ENCODE measurements at places on chromosomes 16 and 17. TPM values are rescaled to one million over a fixed set of nuclear protein-coding genes. Genes with fewer than 3 reads are reported as not detected.

Gene ZCCHC14
- 30.3 TPM for total RNA-seq

Gene CACNG4
- total RNA-seq, result 0.25 TPM

Gene SCRN2
- total RNA-seq, result 51.0 TPM

Gene HAS3
- 21.1 TPM for total RNA-seq

Gene CCL8
- total RNA-seq, result 4.2 TPM

Gene TSPOAP1
- total RNA-seq, result 6.1 TPM

Gene MYH8
- total RNA-seq, result not detected

Gene PLXDC1
- 5.0 TPM for total RNA-seq

Gene C16orf96
- not detected for total RNA-seq

- peak; percentile 71 for DNase-seq
Measured at GRCh38 chr17:78166416-78166815, 2.0 kb upstream of the SYNGR2 start.

- DNase-seq, result no peak
Measured at GRCh38 chr16:64211331-64211730, 910.5 kb downstream of the CDH11 start.

DNA sequence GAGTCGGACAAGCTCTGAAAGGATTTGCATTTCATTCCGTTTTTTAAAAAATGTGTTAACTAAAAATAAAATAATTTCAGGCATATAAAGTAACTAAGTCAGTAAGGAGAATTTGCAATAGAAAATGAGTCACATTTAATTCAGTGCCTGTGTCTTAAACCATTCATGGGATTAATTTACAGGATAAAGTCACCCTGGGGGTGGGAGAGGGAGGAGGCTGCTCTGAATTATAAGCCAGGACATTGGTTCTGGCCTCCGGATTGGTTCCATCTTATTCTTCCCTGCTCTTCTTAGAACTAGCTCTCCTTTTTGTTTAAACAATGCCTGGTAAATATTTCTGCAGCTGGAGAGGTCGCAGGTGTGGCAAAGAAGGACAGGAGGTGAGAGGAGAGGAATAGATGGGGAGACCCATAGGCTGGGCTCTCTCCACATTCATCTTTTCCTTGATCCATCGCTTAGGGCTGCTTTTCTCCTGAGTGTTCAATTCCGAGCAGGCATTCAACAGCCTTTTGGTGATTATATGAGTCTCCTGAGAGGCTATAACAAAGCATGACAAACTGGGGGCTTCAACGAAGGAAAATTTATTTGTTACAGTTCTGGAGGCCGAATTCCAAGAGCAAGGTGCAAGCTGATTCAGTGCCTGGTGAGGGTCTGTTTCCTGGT is 319.2 kb downstream of the PHKB start:
- no peak for DNase-seq

DNA sequence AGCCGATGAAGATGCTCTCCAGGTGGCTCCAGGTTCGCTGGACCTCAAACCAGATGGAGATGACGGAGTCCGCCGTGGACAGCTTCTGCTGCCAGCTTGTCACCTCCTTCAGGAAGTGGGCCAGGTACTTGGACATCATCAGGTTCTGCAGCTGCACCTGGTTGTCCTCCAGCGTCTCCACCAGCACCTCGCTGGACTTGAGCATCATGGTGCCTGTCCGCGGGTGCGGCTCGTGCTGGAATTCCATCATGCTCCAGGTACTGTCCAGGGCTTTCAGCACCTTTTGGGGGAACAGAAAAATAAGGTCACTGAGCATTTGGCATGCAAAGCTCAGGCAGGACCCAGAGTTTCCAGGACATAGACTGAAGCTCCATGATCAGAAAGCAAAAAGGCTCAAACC is 69.7 kb downstream of the DNAH17 start:
- no peak for DNase-seq

- DNase-seq, result no peak
Measured at GRCh38 chr16:11149011-11149616, 106.9 kb downstream of the SOCS1 start.

DNA sequence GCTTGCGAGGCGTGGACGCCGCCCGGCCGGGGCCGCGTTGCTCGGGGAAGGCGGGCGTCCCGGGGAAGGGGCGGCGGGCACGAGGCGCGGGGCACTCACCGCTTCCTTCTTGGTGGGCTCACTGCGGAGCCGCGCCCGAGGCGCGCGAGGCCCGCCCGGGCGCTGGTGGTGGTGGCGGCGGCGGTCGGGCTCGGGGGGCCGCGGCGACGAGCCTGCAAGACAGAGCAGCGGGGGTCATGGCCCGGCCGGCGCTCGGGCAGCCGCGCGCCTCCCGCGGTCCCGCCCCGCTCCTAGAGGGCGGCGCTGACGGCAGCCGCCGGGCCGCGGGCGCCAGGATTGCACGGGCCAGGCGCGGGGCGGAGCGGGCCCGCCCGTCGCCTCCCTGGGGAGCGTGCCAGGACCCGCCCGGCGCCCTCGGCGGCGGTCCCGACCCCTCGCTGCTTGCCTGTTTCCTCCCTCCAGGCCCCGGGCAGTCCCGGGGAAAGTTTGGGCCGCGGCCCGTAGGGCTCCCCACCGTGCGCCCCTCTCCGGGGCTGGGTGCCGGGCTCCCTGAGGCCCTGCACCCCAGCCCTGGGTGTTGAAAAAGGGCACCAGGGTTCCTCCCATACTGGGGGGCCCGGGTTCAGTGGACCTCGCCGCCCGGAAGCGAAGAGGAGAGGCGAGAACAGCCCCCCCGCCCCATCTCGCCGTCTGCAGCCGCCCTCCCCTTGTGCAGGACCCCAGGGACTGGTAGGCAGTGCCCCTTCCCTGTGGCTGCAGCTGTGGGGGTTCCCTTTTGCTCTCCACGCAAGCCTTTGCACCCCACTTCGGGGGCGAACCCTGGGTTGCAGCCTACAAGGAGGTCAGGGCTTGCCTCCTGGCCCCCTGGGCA is at the start of gene C16orf74:
C16orf74 (minus strand) TSS at position 270 of the 871 bp plus-strand sequence. CDS start 15,879 bp downstream, outside the sequence.
- no peak for DNase-seq

DNA sequence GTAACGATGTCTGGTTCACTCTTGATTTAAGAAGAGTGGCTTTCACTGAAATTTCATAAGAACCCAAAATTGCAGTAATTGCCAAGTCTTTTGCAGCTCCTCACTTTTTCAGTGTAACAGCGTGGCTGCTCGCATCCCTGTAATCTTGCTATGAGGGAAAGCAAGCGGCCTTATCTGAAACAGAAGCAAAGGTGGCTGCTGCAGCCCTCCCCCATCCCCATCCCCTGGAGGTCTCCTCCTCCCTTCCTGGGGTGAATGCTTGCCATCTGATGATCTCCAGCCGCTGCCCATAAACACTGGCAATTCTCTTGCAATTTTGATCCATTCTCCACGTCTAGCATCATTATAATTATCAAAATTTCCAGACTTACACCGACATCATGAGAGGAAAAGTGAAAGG is 182.5 kb upstream of the ASIC2 start:
- DNase-seq, result no peak

DNA sequence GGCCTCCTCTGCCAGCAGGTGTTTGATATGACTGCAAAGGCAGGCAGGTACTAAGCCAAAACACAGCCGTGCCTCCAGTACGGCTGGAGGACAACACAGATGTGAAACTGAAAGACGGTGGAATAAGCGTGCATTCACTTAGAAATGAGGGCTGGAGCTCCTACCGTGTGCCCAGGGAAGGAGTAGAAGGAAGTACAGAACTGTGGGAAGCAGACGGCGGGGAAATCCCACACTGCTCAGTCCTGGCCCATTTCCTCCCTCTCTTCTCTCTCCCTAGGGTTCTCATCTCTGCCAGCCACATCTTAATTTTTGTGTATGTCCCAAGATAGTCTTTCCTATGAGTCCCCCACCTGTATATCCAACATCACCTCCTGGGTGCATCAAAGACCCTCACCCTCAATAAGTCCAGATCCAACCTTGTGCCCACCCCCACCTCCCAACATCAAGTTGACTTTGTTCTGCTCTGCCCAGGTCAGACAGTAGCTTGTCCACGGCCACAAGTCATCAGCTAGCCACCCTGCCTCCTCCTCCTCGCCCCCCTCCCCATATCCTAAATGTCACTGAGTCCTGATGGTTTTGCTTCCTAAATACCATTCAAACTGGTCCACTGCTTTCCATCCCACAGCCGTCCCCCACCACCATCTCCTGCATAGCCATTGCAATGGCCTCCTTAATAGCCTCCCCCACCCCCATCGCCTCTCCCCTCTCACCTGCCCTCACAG is 77.1 kb upstream of the RPL38 start:
- DNase-seq, result peak; percentile 6

DNA sequence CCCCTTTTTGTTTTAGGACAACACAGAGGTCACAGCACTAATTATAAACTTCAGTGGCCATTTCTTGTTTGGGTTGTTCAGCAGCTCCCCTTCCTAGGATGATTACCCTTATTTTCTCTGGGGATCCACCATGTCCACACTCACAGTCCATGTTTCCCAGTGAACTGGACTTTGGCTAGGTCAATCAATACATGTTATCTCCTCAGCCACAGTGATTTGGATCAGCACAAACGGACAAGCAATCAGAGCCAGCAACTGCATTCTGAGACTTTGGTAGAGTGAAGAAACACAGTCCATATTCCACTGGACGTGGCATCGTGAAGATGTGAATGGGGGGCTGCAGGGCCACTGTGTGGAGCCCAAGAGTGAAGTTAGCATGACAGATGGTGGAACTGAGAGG is 4.6 kb downstream of the TMEM220 start:
- no peak for DNase-seq

DNA sequence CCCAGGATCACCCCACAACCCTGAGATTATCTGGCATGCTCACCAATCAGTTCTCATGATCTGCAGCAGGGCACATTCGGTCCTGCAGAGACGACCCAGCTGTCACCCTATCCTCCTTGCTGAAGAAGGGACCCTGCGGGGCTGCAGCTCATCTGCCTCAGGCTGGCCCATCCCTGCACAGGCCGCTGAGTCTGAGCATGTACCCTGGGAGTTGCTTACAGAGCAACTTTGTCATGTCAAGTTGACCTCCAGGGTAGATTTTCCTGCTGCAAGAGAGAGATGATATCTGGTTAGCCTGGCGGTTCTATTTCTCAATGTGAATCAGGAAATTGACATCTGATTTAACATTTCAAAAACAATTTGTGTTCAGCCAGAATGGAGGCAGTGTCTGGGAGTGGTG is 36.0 kb upstream of the ADCY9 start:
- no peak for DNase-seq

- no peak for DNase-seq
Measured at GRCh38 chr16:16042076-16042475, 92.7 kb downstream of the ABCC1 start.

- peak; percentile 38 for DNase-seq
Measured at GRCh38 chr17:81553616-81554181, 1.5 kb upstream of the FAAP100 start.

GRCh38 chr16:23504076-23504452 is 6.2 kb downstream of the GGA2 start:
- DNase-seq, result no peak

DNA sequence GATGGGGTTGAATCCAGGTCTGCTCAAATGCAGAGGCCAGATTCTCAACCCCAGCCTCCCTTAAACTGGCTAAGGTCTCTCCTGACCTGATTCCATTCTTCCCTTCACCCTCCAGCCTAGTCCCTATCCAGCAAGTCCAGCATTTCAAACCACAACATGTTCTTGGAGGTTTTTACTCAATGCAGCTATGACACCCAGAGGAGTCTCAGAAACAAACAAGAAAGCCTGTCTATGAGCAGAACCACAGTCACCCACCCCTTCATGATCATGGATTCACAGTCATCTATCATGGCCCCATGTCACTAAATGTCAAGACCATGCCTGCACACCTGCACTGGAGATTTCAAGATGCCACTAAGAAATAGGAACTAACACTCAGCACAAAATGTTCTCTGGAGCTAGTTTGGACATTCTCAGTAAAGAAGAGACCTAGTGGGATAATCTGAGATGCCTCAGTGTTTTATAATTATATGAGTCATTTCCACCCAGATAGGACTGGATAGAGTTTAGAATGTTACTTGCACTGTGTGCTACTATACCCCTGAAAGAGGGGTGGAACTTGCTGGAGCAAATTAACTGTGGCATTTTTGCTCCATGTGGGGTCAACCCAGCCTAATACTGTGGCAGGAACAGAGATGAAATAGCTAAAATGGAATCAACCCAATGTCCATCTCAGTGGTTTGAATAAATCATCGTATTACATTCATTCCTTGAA is 9.5 kb upstream of the METTL22 start:
- DNase-seq, result no peak

GRCh38 chr16:86651823-86652222 is 73.5 kb downstream of the FOXL1 start:
- no peak for DNase-seq

- peak; percentile 53 for DNase-seq
Measured at GRCh38 chr16:84754353-84754856, 54.6 kb downstream of the USP10 start.

DNA sequence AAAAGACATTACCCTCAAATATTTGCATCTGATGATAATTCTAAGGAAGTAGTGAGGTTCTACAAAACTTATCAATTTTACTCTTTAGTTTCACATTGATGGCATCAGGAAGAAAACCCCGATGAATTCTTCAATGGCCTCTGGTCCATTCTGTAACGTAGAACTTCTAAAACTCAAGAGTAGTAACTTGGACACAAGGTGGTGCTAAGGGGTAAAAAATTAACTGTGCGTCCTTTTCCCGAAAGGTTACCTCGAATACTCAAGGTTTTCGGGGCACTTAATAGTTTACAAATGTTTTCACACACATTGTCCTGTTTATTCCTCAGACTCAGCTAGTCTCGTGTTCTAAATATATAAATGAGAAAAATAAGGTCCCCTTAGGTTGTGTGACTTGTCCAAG is 517.3 kb upstream of the ZFHX3 start:
- DNase-seq, result no peak

DNA sequence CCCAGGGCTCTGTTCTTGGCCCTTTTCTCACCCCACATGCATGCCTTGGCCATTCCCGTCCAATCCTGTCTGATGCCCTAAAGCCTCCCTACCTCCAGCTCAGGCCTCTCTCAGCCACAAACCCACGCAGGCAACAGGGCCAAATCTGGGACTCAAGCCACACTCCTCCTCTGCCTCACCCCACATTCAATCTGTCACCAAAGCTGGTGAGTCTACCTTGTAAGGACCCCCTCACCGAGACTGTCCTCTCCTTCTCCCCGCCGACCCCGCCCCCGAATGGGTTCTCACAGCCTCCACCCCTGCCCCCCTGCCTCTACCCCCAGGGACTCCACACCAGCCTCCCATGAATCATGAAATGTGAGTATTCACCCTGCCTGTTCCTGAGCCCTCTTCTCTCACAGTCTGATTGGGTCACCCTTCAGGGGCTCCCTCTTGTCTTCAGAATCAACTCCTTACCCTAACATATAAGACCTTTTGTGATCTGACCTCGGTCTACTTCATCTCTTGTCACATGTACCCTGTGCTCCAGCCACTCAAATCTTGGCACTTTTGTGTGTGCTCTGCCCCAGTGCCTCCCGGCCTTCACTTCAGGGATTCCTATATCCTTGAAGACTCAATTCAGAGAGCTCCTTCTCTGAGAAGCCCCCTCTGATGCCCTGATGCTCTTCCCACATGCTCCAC is 10.7 kb downstream of the EPOP start:
- no peak for DNase-seq

DNA sequence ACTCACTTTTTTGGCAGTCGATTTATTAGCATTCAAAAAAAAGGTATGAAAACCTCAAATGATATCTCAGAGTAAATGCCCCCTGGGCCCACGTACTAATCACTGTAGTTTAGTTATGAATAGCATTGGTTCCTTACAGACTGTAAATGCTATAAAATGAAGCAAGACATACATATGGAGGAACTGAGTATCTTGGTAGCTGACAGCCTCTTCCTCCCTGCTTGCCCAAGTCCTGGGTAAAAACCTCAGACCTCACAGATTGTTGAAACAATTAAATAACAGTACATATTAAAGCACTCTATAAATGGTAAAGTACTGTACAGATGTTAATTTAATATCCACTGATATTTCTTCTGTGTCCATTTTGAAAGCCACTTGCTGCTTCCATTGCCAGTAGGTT is 33.2 kb upstream of the ABCC11 start:
- no peak for DNase-seq

Measured in left colon (tissue), 2 donors.